Stomach (tissue), 19 donors: ENCODE measurements at places on chromosomes 5 and 9.
A peak's percentile ranks its signal among the peaks of the same experiment; 100 is the strongest.

DNA sequence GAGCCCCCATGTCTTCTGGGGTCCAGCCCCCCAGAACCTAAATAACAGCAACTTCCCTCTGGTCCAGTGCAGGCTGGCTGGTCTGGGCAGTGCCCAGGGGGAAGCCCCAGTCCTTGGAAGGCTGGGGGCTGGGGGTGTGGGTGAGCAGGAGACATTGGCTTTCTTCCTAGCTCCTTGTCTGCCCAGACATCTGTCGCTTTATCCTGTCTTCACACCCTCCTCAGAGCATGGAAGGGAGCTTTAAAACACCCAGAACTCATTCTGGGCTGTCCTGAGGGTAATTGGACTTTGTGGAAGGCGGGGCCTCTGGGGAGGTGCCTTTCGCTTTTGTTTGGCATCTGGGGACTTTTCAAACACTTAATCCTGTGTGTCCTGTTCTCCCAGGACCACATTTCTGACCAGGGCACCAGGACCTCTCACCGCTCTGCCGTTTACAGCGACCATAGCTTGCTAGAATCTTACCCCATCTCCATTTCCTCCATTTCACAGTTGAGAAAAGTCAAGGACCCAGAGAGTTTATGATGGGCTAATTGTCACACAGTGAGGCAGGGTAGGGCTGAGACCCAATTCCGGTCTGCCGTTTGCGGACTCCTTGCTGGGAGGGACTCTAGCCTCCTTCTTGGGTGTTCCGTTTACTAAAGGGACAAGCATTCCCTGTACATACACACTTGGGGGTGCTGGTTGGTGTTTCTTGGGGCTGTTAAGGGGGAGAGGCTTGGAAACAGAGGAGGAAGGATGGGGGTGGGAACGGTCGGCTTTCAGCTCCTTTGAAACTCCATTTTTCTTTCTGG is 1.1 kb downstream of the GSN start:
- peak; percentile 79 for DNase-seq
- no peaks in the 10 kb centered on the region for H3K27me3 ChIP-seq
- H3K4me3 ChIP-seq = peak overlapping the region; percentile 79
- H3K4me1 ChIP-seq = peaks cover 49% of the 10 kb centered on the region
- peak overlapping the region; percentile 94 for H3K27ac ChIP-seq
- no peaks in the 10 kb centered on the region for H3K36me3 ChIP-seq

- DNase-seq = no peak
- no peaks in the 10 kb centered on the region for H3K36me3 ChIP-seq
- H3K4me1 ChIP-seq = no peaks in the 10 kb centered on the region
- no peak overlapping the region for H3K27ac ChIP-seq
Measured at GRCh38 chr5:124528838-124529237, 217.6 kb downstream of the ZNF608 start.

DNA sequence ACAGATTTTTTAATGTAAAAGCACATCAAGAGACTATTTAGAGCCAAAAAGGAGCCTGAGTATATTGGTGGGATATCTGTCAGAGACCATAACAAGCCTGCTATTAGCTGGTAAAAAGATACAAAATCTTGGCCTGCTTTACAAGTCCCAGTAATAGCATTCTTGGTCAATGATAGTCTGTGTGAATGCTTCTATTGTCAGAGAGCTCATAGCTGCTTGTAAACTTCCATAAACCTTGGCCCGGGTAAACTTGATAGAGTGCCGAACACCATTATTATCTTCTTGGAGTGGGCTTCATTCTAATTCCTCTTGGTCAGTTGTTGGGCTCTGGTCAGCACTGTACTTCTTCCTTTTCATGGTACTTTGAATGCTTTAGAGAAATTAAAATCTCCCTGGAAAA is 64.0 kb downstream of the UBAP1 start:
- H3K4me1 ChIP-seq = no peaks in the 10 kb centered on the region
- DNase-seq = peak; percentile 28
- H3K4me3 ChIP-seq = no peak overlapping the region

DNA sequence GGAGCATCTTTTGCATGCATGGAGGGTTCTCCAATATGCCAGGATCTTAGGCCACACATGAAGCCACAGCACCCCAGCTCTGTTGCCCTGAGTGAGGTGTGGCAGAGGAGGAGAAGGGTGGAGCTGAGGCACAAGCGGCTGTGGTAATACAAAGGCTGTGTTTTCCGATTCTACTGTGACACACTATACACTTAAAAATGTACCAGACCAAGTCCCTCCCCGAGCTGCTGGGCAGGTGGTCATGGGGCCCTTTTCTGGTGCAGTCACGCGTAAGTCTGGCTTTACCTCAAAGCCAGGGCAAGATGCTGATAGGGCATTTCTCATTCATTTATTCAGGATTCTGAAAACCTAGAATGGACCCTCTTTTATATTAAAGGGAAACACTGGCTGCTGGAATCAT is 3.7 kb downstream of the ADGRV1 start:
- no peaks in the 10 kb centered on the region for H3K27me3 ChIP-seq
- H3K4me3 ChIP-seq = no peak overlapping the region
- DNase-seq = peak; percentile 3
- H3K36me3 ChIP-seq = no peaks in the 10 kb centered on the region

GRCh38 chr9:6669881-6670280 is 24.4 kb upstream of the GLDC start:
- no peak overlapping the region for H3K27ac ChIP-seq
- no peaks in the 10 kb centered on the region for H3K27me3 ChIP-seq
- DNase-seq = no peak

GRCh38 chr9:26893030-26893676 is 551 bp upstream of the CAAP1 start:
- H3K36me3 ChIP-seq = no peaks in the 10 kb centered on the region
- no peaks in the 10 kb centered on the region for H3K27me3 ChIP-seq
- DNase-seq = no peak
- peak overlapping the region; percentile 99 for H3K27ac ChIP-seq
- H3K4me1 ChIP-seq = peaks cover 42% of the 10 kb centered on the region

DNA sequence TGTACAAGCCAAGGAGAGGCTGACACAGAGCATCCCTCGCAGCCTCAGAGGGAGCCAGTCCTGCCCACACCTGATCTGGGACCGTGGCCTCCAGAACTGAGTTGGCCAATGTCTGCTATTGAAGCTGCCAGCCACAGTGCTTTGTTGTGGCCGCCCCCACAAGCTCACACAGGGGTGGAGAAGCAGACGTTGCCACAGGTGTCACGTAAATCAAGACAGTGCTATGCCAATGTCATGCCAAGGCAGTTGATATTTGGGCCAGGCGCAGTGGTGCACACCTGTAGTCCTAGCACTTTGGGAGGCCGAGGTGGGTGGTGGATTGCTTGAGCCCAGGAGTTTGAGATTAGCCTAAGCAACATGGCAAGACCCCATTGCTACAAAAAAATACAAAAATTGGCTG is 17.3 kb upstream of the TERT start:
- peaks cover 1% of the 10 kb centered on the region for H3K36me3 ChIP-seq
- peaks cover 16% of the 10 kb centered on the region for H3K4me1 ChIP-seq
- H3K4me3 ChIP-seq = no peak overlapping the region
- no peak overlapping the region for H3K27ac ChIP-seq
- DNase-seq = no peak

GRCh38 chr5:89308606-89309040 is 425.6 kb upstream of the MEF2C start:
- H3K27ac ChIP-seq = no peak overlapping the region
- DNase-seq = no peak
- no peaks in the 10 kb centered on the region for H3K27me3 ChIP-seq
- H3K4me3 ChIP-seq = no peak overlapping the region
- peaks cover 4% of the 10 kb centered on the region for H3K4me1 ChIP-seq
- H3K36me3 ChIP-seq = no peaks in the 10 kb centered on the region

GRCh38 chr9:128689820-128690683 is 1.0 kb downstream of the SET start:
- H3K27ac ChIP-seq = peak overlapping the region; percentile 98
- H3K4me1 ChIP-seq = peaks cover 55% of the 10 kb centered on the region
- no peaks in the 10 kb centered on the region for H3K27me3 ChIP-seq
- peaks cover 43% of the 10 kb centered on the region for H3K36me3 ChIP-seq
- DNase-seq = peak; percentile 31

- no peaks in the 10 kb centered on the region for H3K27me3 ChIP-seq
- no peaks in the 10 kb centered on the region for H3K36me3 ChIP-seq
- DNase-seq = peak; percentile 16
- H3K27ac ChIP-seq = peak overlapping the region; percentile 33
- H3K4me1 ChIP-seq = no peaks in the 10 kb centered on the region
Measured at GRCh38 chr9:106829666-106830408, 33.1 kb upstream of the ZNF462 start.

DNA sequence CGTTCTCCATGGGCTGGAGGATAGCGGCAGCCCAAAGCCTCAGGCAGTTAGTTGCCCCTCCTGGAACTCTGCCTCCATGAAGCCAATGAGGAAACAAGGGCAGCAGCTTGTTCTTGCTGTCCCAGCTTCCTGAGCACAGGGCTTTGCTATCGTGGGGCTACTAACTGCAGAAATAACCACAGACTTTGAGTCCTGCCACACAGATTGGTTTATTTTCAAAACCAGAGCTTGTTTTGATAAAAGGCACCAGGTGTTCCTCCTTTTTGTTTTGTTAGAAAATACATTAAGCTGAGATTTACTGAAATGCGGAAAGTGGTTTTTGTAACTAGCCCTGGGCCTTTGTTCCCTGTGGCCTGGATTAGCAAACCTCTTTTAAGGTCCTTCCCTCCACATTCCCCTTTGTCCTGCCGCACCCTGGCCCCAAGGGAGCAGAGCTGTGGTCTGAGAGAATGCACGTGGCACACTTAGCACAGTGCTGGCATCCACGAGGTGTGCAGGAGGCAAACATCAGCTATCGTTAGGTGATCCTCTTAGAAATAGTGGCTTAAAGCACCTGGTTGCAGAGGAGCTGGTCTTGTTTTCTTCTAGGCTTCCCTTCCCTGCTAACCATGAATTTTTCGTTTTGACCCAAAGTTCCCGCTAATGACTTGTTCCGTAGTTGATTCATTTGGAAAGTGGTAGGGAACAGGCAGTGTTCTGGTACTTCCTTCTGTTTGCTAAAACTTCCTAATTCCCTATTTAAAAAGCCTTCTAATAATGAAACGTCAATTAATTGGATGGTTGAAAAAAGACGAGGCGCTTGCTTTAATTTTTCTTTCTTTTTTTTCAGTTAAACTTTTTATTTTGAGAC is 21.5 kb downstream of the MVB12B start:
- H3K4me3 ChIP-seq = no peak overlapping the region
- peaks cover 5% of the 10 kb centered on the region for H3K4me1 ChIP-seq
- peak; percentile 75 for DNase-seq
- H3K27ac ChIP-seq = peak overlapping the region; percentile 65
- peaks cover 11% of the 10 kb centered on the region for H3K36me3 ChIP-seq

DNA sequence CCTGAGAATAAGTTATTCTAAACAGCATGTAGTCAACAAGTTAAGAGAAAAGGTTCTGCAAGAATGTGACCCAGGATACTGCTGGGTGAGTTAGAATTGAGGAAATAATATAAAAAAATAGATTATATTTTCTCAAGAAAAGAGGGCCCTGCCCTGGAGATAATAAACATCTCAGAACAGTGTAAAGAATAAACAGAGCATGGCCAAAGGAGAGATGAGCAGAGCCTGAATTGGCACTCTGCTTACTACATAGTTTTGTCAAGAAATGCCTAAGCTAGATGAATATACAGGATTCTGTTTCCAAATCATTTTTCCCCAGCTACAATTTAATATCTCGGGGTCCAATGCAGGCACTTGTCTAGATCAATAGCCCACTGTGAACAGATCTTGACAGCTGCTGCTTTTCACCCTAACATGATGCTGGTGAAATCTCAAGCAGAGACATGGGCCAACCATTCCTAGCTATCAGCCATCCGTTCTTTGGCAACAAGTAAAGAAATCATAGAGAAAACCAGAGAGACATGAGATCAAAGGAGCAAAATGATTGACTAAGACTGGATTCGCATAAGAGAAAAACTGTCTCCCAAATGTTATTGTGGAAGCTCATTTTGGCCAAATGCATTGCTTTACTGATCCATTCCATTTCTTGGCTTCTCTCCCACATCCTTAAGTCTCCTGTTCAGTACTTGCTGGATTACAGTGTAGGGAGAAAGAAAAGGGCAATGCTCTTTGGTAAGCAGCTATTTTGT is 173.2 kb downstream of the PRELID2 start:
- H3K27ac ChIP-seq = no peak overlapping the region
- H3K36me3 ChIP-seq = no peaks in the 10 kb centered on the region
- no peaks in the 10 kb centered on the region for H3K27me3 ChIP-seq
- no peaks in the 10 kb centered on the region for H3K4me1 ChIP-seq
